ENCODE measurements at places on chromosomes 5 and 9. TPM values are rescaled to one million over a fixed set of nuclear protein-coding genes. Genes with fewer than 3 reads are reported as not detected.
A peak's percentile ranks its signal among the peaks of the same experiment; 100 is the strongest.

The PDCD1LG2 gene
- total RNA-seq, result 0.14 TPM

DNA sequence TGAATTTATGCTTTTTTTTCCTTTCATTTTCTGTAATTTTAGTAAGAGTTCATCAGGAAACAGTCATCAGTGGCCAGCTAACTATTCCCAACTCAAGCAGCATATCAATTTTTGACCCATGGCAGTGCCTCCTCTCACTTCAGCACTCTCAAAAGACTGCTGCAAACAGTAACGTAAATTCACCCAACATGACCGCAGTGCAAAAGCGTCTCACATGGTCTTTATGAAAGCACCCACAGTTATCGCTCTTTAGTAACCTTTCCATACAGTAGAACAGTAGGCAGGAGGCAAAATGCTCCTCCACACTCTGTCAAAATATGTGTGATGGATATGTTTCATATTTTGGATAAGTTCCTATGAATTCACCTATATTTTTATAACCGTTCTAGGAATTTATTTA is 48.6 kb downstream of the PARP8 start:
- H3K36me3 ChIP-seq, result peaks cover 14% of the 10 kb centered on the region
- peaks cover 85% of the 10 kb centered on the region for H3K4me1 ChIP-seq
- peak overlapping the region; percentile 52 for H3K4me3 ChIP-seq
- no peaks in the 10 kb centered on the region for H3K27me3 ChIP-seq
- no peak for DNase-seq

DNA sequence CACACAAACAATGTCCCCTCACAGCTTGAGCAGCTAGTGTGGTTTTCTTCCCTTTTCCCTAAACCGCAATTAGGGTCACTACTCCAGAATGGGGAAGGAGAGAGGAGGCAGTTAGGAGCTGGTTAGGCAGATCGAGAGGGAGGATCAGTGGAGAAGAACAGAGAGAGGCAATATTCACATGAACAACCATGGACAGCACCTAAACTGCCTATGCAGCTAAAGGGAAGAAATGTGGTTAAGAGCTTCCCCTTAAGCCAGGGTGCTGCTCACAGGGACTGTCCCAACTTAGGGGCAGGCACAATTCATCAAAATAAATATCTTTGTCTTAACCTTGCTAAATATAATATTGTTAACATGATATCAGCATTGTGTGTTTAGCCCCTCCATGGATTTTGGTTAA is 359.3 kb upstream of the CDH18 start:
- H3K27me3 ChIP-seq, result no peaks in the 10 kb centered on the region
- no peaks in the 10 kb centered on the region for H3K4me1 ChIP-seq
- no peak for DNase-seq
- no peak overlapping the region for H3K27ac ChIP-seq
- no peaks in the 10 kb centered on the region for H3K36me3 ChIP-seq

- peaks cover 11% of the 10 kb centered on the region for H3K4me1 ChIP-seq
- no peak overlapping the region for H3K4me3 ChIP-seq
- H3K27ac ChIP-seq, result no peak overlapping the region
- H3K27me3 ChIP-seq, result peaks cover 16% of the 10 kb centered on the region
- H3K36me3 ChIP-seq, result no peaks in the 10 kb centered on the region
Measured at GRCh38 chr9:85377731-85378289, 363.9 kb downstream of the AGTPBP1 start.

The SOHLH1 gene
- not detected for total RNA-seq

GRCh38 chr9:83991355-83991754 is 10.8 kb downstream of the RMI1 start:
- H3K27me3 ChIP-seq, result no peaks in the 10 kb centered on the region
- peaks cover 44% of the 10 kb centered on the region for H3K36me3 ChIP-seq
- H3K4me1 ChIP-seq, result peaks cover 16% of the 10 kb centered on the region
- no peak overlapping the region for H3K4me3 ChIP-seq
- H3K27ac ChIP-seq, result no peak overlapping the region

DNA sequence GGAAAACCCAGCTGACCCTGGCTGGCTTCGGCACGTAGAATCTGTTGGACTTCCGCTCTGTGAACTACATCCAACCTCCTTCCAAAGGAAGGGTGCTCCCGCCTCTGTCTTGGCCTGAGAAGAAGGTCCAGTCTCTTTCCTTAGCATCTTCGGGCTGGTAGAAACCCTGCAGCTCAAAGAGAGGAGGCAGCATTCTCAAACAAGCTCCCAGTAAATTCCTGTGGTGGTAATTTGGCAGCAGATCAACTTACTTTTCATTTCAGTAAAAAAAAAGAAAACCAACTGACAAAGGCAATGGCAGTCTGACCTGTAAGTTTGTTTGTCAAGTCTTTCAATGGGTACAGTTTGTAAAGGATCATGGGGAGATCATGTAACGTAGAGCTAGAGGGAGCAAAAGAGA is 176.7 kb downstream of the MED10 start:
- no peaks in the 10 kb centered on the region for H3K4me1 ChIP-seq
- H3K36me3 ChIP-seq, result no peaks in the 10 kb centered on the region
- H3K4me3 ChIP-seq, result no peak overlapping the region
- no peak overlapping the region for H3K27ac ChIP-seq
- H3K27me3 ChIP-seq, result peaks cover 7% of the 10 kb centered on the region

DNA sequence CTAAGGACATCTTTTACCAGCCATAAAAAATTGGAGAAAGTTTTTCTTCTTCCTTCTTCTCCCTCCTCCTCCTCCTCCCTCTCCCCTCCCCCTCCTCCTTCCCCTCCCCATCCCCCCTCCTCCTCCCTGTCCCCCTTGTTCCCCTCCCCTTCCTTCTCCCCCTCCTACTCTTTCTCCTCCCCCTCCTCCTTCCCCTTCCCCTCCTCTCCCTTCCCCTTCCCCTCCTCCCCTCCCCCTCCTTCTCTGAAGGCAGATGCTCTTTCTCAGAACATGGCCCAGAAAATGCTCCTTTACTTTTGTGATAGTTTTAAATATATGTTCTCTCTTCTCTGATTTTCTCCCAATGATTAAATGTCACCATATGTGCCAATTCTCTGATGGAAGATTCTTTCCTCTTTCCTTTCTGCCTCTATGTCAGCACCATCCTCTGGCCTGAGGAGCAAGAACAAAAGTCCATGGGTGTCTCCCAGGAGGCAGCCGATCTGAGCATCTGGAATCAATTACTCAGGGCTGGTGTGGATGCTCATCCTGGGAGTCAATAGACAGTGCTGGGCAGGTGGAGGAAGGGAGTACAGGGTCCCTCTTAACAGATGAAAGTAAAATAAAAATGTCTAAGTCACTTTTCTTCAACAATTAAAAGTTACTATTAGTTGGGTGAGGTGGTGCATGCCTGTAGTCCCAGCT is 63.0 kb upstream of the GNA14 start:
- no peaks in the 10 kb centered on the region for H3K36me3 ChIP-seq
- no peak overlapping the region for H3K27ac ChIP-seq
- no peaks in the 10 kb centered on the region for H3K4me1 ChIP-seq
- H3K4me3 ChIP-seq, result no peak overlapping the region

DNA sequence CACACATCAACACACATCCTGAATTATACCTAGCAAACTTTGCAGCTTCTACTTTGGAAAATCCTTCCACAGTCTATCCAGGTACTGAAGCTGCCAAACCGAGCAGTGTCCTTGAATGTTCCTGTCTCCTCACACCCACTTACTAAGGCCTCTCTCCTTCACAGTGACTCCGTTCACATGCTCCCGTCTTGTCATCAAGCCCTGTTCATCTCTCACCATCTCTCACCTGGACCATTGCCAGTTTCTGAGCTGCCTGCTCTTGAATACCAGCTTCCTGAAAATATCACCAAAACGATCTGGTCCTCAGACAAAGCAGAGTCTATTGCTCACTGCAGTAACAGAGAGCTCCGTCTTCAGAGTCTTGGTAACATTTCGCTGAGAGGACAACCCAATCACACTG is 57.4 kb downstream of the GCNT1 start:
- DNase-seq, result no peak
- peaks cover 4% of the 10 kb centered on the region for H3K4me1 ChIP-seq
- no peaks in the 10 kb centered on the region for H3K27me3 ChIP-seq
- H3K36me3 ChIP-seq, result no peaks in the 10 kb centered on the region

GRCh38 chr9:99606957-99607356 is 214.7 kb upstream of the NR4A3 start:
- no peak overlapping the region for H3K27ac ChIP-seq
- peaks cover 6% of the 10 kb centered on the region for H3K27me3 ChIP-seq
- H3K4me1 ChIP-seq, result peaks cover 5% of the 10 kb centered on the region
- no peak overlapping the region for H3K4me3 ChIP-seq
- no peak for DNase-seq
- H3K36me3 ChIP-seq, result no peaks in the 10 kb centered on the region

The HAVCR1 gene
- total RNA-seq, result 0.54 TPM

DNA sequence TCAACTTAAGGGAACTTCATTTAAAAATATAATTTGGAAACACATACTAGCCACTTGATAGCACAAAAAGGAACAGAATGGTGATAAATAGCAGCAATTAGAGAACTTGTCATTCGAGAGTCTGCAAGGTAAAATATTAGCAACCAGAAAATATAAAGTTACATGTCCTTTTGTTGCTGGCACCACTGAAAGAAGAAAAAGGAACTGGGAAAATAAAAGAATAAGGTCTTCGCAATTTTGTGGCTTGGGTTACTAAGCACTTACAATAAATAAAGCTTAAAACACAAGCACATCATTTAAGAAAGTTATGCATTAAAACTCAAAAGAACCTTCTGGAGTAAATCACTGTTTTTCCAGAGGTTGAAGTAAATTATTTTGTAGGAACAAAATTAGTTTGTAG is 149.9 kb upstream of the FBN2 start:
- H3K36me3 ChIP-seq, result no peaks in the 10 kb centered on the region
- H3K27ac ChIP-seq, result no peak overlapping the region
- no peaks in the 10 kb centered on the region for H3K4me1 ChIP-seq

DNA sequence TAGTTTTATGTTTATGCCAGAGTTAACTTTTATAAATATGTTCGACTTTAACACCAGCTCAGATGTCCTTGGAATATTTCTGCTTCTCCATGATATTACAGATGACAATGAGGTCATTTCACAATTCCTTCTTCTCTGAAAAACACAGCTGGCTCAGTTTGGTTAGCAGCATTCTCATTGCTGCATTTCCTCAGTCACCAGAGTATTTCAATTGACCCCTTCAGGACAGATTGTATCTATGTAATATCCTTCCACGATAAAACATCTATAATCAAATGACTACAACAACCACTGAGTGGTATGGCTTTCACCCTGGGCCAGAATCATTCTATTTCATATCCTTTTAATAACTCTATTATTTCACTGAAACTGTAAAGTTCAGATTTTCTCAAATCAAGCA is 148.7 kb downstream of the OXCT1 start:
- no peaks in the 10 kb centered on the region for H3K27me3 ChIP-seq
- H3K4me3 ChIP-seq, result no peak overlapping the region
- no peaks in the 10 kb centered on the region for H3K36me3 ChIP-seq

The NEUROG1 gene
- not detected for total RNA-seq

DNA sequence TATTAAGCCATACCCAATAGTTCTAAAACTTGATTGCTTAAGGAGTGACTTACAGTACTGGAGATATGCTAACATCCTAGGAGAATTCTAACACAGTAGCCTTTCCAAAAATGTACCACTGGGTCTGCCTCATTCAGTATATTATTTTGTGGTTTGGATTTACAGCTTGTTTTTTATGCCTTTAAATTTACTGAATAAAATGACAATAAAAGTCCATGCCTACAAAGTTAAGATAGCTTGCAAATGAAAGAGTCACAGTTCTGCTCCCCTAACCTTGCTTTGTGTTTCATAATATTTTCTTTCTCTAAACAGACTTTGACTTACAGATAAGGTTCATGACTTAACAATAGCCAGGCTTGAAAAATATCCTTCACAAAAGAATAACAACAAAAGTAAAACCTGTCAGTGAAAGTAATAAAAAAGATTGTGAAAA is 951.1 kb upstream of the NUDT12 start:
- H3K4me3 ChIP-seq, result no peak overlapping the region
- H3K27ac ChIP-seq, result no peak overlapping the region
- H3K27me3 ChIP-seq, result no peaks in the 10 kb centered on the region

The LCN1 gene
- not detected for total RNA-seq

The LAMC3 gene
- total RNA-seq, result 0.09 TPM

The BRIX1 gene
- 78.8 TPM for total RNA-seq

- no peak for DNase-seq
- H3K36me3 ChIP-seq, result no peaks in the 10 kb centered on the region
- H3K4me3 ChIP-seq, result no peak overlapping the region
- H3K4me1 ChIP-seq, result no peaks in the 10 kb centered on the region
- H3K27ac ChIP-seq, result no peak overlapping the region
- peaks cover 17% of the 10 kb centered on the region for H3K27me3 ChIP-seq
Measured at GRCh38 chr5:174176511-174176910, 131.0 kb downstream of the NSG2 start.

DNA sequence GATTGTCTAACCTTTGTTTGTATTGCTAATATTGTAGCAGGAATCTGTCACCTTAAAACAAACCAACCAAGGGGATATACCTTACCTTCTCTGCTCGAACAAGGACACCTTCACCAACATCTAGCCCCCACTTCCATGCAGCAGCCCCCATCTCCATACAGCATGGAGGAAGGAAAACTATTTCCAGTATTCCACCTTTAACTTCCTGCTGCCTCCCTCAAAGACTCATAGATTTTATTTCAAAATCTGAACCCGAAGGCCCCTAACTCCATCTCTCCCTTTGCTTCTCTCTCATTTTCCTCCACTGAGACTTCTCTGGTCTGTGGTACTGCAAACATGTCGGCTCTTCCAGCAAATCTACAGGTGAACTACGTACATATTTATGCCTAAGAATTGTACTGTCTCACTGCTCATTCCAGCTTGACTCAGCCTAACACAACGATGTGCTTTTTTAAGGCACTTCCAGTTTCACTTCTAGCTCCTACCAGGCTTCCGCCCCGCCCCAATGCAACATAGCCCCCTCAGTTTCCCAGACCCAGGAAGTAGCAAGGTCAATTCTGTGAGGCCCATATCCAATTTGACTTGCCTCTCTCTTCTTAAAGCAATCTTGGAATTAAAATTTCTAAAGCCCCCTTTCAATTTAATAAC is 70.7 kb upstream of the RNF38 start:
- H3K4me1 ChIP-seq, result peaks cover 39% of the 10 kb centered on the region
- peak overlapping the region; percentile 91 for H3K27ac ChIP-seq
- DNase-seq, result peak; percentile 84
- no peaks in the 10 kb centered on the region for H3K27me3 ChIP-seq

- H3K36me3 ChIP-seq, result no peaks in the 10 kb centered on the region
- H3K27me3 ChIP-seq, result peaks cover 2% of the 10 kb centered on the region
- no peaks in the 10 kb centered on the region for H3K4me1 ChIP-seq
- no peak overlapping the region for H3K27ac ChIP-seq
Measured at GRCh38 chr9:130981756-130982137, 27.2 kb upstream of the LAMC3 start.

The MELK gene
- 49.5 TPM for total RNA-seq

GRCh38 chr5:10283927-10284635 is 23.6 kb downstream of the CMBL start:
- H3K4me3 ChIP-seq, result no peak overlapping the region
- DNase-seq, result peak; percentile 89
- no peak overlapping the region for H3K27ac ChIP-seq
- peaks cover 1% of the 10 kb centered on the region for H3K27me3 ChIP-seq
- no peaks in the 10 kb centered on the region for H3K36me3 ChIP-seq

Measured in activated CD8-positive, alpha-beta T cell treated with anti-CD3 and anti-CD28 coated beads for 36 hours (primary cell).